Astrocyte of the cerebellum (primary cell): ENCODE measurements at places on chromosomes 2 and 18.

DNA sequence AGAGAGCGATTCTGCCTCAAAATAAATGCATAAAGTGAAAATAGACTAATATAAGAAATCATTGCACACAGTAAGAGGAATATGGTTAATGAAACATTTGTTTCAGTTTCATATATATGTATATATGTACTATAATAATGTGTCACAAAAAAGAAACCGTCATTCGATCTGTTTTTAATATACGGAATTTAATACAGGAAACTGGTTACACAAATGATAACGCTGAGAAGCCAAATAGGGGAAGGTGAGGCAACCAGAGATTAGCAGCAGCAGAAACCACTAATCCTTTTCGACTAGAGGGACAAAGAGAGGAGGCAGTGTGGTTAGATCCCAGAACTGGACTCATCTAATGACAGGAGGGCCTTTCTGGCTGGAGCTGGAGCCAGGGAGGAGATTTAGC, 64.2 kb upstream of the GREB1L start:
- DNase-seq, result no peak

DNA sequence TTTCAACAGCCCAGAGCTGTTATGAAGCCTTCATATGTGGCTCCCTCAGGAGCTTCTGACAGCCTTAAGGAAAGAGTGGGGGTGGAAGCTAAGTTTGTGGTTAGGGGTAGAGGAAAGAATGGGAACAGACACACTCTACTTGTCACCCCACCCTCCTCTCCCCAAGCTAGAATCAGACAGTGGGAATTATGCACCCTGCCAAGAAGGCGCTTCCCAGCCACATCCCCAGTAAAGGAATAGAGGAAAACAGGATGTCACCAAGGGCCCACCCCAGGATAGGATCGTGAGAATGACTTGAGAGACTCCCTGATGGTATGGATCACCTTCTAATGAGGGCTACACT, 32.4 kb upstream of the EML4 start:
- DNase-seq, result no peak

- DNase-seq, result no peak
These were observed 50.3 kb downstream of the SERPINB8 start for GRCh38 chr18:64019922-64020756.

GRCh38 chr2:118731413-118731812, 116.0 kb downstream of the EN1 start:
- DNase-seq, result no peak

DNA sequence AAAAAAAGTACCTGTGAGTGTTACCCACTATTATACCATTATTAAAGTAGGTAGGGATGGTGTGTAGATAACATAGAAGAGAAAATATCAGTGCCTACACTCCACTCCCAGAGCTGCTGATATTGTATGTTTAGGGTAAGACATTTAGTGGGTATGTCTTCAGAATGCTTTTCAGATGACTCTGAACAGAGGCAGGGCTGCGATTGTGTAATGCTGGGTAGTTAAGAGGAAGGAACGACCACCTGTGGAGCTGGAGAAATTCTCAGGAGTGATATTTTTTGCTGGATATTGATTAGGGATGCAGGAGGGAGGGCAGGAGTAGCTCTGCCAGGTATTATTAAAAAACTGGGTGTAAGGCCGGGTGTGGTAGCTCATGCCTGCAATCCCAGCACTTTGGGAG, 2.8 kb downstream of the CNOT11 start:
- DNase-seq, result peak; percentile 32

DNA sequence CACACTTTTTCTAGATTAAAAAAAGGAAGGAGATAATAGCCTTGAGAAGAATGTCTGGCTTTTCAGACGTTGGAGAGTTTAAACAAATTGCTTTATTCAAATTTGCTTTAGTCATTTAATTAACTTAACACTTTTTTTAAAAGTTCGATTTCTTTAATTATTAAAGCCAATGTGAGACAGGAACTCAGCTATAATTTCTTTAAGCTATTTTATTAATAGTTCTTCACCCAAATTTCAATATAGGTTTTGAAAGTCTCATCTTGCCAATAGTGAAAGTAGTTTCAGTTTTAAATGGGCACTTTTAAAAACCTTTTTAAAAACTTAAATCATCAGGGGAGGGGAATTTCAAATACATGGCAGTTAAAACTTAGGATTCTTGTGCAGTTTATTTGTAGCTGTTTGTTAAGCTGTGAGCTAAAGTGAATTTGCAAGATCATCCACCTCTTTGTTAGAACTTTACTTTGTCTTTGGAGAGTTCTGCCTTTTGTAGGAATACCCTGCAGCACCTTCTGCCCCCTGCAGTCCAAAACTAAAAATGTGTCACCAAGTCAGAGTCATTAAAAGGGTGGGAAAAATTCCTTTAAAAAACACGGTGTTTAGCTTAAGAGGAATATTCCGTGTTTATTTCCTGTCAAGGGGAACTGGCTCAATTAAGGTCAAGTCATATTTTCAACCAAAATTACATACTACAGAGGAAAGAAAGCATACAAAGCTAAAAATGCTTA, 4.6 kb downstream of the TGIF1 start:
- peak; percentile 60 for DNase-seq

GRCh38 chr2:98903064-98903355, 33.0 kb downstream of the CRACDL start:
- DNase-seq, result no peak

- DNase-seq, result no peak
These were observed 51.1 kb downstream of the DSC3 start for GRCh38 chr18:30991397-30991796.

- DNase-seq, result no peak
These were observed 7.6 kb upstream of the THOC1 start for GRCh38 chr18:275486-275885.

- DNase-seq, result no peak
These were observed 212.0 kb downstream of the MCFD2 start for GRCh38 chr2:46703588-46703987.

DNA sequence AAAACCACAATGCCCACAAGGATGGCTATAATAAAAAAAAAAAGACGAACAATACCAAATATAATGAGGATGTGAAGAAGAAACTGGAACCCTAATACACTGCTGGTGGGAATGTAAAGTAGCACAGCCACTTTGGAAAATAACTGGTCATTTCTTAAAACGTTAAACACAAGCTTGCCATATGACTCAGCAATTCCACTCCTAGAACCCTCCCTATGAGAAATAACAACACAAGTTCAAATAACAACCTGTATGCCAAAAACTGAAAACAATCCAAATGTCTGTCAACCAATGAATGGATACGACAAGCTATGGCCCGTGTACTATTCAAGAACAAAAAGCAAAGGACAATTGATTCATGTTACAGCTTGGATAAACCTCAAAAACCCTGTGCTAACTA, 7.0 kb upstream of the ALPK2 start:
- peak; percentile 70 for DNase-seq

DNA sequence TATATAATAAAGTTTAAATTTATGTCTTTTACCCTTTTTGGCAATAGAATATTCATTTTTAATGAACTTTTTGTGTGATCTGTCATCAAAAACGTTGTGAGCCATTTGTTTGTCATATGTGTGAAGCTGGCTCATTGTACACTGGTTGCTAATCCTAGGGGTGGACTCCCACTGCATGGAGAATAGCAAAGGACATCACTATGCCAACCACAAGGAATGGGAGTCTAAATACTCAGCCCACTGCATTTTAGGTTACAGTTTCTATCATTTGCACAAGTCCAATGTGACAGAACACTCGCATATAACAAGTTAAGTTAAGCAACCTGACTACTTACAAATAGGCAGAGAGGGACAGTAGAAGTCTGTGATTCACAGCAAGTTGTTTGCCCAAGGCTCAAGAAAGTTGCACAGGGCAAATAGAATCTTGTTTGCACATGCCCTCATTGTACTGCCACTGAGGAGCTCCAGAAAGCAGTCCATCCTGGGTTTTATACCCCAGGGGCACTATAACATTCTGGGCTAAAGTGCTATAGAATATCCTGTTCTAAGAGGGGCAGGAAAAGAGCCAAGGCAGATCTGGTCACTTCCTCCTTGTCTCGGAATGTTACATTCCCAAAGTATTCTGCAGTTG, 545.9 kb upstream of the GCFC2 start:
- no peak for DNase-seq

- no peak for DNase-seq
These were observed 149.9 kb upstream of the TTC39C start for GRCh38 chr18:23864624-23865023.

DNA sequence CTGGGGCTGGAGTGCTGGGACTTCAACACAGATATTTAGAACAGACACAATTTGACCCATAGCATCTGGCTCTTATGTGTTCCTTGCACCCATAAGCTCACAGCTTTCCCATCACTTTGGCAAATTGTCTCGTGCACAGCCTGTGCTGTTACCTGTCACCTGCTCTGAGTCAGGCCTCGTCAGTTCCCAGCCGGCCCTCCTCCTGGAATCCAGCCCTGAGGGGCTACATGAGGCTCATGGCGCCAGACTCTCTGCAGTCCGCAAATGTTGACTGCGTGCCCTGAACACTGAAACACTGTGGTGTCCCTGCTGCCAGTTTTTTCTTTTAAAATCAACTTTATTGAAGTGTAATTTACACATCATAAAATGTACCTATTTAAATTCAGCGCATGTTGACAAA, 65.4 kb upstream of the BZW1 start:
- no peak for DNase-seq

DNA sequence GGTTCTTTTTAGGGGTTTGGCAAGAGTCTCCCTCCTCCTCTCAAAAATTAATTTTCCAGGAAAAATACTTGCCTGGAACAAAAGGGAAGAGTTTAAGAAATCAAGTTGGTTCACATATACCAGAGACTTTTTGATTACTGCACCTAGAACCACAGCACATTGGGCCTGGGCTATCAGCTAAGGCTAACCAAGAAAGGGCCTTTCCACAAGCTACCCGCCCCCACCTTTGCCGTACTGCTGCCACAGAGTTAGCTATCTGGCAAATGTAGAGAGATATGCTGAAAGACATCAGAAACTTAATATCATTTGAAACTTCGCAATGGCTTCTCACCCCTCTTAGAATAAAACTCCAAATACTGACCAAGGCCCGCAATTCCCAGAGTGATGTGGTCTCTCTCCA, 76.9 kb downstream of the AAK1 start:
- DNase-seq, result no peak

DNA sequence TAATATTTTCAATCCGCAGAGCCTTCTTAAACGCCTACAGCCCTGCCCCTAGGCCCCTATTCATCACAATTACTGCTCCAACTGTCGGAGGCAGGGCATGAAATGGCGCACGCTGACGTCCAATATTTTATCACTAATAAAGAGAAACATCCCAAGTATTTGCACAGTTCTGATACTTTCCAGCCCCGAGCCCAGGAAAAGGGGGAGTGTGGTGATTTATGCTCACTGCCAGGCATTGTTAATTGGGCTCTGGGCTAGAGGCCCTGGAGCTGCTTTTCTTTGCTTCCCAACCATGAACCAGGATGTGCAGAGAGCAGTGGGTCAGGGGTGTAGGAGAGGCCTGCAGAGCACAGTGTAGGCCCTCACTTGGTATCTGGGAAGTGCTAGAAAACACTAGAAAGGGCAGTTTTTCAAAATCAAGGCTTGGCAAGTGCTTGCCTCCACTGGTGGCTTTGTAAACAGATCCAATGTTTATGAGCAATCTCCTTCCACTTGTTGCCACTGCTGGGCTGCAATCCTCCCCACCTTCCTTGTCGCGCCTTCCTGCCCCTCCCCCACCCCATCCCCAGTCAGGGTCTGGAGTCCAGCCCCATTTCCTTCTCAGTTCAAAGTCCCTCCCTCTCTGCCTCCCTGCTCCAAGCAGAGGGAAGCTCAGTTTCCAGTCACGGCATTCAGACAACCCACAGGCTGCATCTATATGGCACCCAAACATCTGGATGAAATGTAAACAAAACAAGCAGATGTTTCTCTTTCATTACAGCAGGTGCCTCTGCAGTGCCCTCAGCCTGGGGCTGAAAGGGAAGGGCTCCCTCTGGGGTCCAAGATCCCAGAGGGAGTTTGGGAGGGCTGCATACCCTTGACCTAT, 83.9 kb upstream of the PKDCC start:
- DNase-seq, result no peak

GRCh38 chr2:197626965-197627625, 48.3 kb downstream of the RFTN2 start:
- no peak for DNase-seq

DNA sequence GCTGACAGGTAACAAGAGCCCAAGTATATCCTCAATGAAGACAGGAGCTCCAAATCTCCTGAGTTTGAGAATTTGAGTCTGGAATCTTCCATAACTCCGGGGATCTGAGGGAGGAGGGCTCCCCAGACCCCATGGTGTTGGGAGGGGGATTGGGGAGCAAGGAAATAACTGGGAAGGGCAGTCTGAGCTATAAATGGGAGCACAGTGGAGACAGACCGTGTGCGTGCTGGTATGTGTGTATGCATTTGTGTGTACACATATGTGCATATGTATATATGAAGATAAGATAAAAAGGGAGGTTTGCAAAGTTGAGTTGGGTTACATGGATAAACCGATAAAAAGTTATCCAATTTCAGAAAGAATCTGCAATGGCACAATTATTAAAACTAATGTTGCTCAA, 2.3 kb downstream of the APCDD1 start:
- no peak for DNase-seq
